GM18507 (cell line): ENCODE measurements at places on chromosomes 6 and 20.

- DNase-seq, result no peak
These were observed 26.7 kb upstream of the TTPAL start for GRCh38 chr20:44448753-44449546.

GRCh38 chr20:23639490-23639958 lies 1.8 kb upstream of the CST3 start:
- DNase-seq, result no peak

GRCh38 chr6:137625808-137626207 lies 131.6 kb upstream of the OLIG3 start:
- DNase-seq, result no peak

DNA sequence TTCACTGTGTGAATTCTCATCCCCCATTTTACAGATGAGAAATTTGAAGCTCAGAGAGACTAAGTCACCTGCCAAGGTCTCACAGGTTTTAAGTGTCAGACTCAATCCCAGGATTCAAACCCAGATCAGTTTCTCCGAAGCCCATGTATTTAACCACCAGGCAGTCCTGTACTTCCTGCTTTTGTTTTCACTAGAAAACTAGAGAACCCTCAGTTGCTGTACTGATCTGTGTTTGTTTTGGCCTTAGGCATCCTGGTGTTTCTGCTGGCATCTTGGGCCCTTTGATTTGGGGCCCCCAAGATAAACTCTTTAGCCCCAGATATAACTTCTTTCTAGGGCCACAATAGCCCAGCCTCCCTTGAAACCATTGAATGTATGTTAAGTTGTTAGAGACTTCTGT lies 36.5 kb downstream of the PPP1R16B start:
- no peak for DNase-seq

- DNase-seq, result no peak
These were observed 532.8 kb downstream of the QKI start for GRCh38 chr6:163947276-163947675.

DNA sequence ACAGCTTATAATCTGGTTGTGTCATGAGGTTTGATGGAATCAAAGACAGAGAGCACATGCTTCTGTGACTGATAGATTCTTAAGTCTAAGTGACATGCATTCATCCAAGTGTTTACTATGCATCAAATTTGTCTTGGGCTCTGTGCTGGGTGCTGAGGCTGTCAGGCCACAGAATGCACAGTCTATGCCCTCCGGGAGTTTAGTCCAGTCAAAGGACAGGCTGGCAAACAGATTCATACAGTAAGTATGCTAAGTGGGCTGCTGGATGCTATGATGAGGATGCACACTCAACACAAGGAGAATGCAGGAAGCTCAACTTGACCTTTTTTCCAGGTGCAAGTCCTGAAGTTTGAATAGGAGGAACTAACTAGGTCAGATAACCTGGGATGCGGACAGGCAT lies 146.7 kb downstream of the UST start:
- DNase-seq, result no peak

- no peak for DNase-seq
These were observed 563.3 kb upstream of the MAP3K7 start for GRCh38 chr6:91149956-91150705.

- DNase-seq, result no peak
These were observed 202.4 kb downstream of the LY86 start for GRCh38 chr6:6790891-6791290.

GRCh38 chr20:62157387-62158087 lies 14.0 kb downstream of the SS18L1 start:
- DNase-seq, result no peak

DNA sequence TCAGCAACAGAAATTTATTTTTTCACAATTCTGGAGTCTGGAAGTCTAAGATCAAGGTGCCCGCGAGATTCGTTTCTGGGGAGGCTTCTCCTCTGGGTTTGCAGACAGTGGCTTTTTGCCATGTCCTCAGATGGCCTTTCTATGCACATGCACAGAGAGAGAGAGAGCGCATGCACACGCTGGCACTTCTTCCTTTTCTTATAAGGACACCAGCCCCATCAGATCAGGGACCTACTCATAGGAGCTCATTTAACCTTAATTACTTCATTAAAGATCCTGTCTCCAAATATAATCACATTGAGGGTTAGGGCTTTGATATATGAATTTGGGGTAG lies 260.7 kb upstream of the PLCB4 start:
- no peak for DNase-seq

- no peak for DNase-seq
These were observed 168.8 kb upstream of the GRIK2 start for GRCh38 chr6:101224751-101225150.

DNA sequence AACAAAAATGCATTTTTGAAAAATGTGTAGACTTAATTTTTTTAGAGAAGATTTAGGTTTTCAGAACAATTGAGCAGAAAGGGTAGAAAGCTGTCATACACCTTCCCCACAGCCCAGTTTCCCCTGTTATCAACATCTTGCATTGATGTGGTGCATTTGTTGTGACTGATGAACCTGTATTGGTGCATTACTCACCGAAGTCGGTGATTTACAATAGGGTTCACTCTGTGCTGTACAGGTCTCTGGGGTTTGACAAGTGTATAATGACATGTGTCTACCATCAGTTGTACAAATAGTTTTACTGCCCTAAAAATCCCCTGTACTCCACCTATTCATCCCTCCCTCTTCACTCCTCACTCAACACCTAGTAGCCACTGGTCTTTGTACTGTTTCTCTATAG lies 23.8 kb upstream of the ADIG start:
- DNase-seq, result no peak

- DNase-seq, result no peak
These were observed 121.3 kb upstream of the NHSL1 start for GRCh38 chr6:138620630-138621029.

GRCh38 chr6:14254505-14254904 lies 136.9 kb downstream of the CD83 start:
- DNase-seq, result peak; percentile 25

- no peak for DNase-seq
These were observed 25.0 kb upstream of the DEFB125 start for GRCh38 chr20:62487-62886.

GRCh38 chr6:155782320-155782731 lies 326.7 kb upstream of the NOX3 start:
- DNase-seq, result no peak

GRCh38 chr20:6051505-6051904 lies 2.4 kb downstream of the LRRN4 start:
- no peak for DNase-seq

- no peak for DNase-seq
These were observed 154.4 kb upstream of the STMND1 start for GRCh38 chr6:16947375-16948015.

DNA sequence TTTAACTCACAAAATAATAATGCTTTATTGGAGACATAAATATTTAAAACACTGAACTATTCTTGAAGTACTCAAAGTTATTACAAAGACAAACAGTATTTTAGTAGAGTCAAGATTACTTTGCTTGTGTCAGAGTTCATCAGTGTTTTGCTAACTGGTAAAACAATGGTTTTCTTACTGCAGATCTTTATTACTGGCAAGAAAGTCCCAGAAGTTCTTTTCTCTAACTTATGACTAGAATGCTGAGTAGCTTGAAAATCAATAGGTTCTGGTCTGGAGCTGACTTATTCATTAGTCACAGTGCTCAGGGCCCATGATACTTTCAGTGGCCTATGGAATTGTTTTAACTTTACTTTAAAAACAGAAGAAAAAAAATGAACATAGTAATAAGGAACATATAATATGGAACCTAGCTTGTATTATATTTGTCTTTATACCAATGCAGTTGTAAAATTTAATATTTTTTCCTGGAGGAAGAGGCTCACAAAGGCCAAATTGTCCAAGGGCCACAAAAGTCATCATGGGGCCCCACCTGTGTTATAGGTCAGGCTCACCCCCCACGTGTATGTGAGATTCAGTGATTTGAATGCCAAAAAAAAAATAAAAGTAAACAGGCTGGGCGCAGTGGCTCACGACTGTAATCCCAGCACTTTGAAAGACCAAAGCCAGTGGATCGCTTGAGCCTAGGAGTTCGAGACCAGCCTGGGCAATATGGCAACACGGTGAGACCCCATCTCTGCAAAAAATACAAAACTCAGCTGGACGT lies 53.3 kb downstream of the PLEKHG1 start:
- DNase-seq, result no peak

- no peak for DNase-seq
These were observed 115.7 kb downstream of the RWDD2A start for GRCh38 chr6:83308833-83309232.

GRCh38 chr20:1897541-1897940 lies 2.3 kb downstream of the SIRPA start:
- no peak for DNase-seq

DNA sequence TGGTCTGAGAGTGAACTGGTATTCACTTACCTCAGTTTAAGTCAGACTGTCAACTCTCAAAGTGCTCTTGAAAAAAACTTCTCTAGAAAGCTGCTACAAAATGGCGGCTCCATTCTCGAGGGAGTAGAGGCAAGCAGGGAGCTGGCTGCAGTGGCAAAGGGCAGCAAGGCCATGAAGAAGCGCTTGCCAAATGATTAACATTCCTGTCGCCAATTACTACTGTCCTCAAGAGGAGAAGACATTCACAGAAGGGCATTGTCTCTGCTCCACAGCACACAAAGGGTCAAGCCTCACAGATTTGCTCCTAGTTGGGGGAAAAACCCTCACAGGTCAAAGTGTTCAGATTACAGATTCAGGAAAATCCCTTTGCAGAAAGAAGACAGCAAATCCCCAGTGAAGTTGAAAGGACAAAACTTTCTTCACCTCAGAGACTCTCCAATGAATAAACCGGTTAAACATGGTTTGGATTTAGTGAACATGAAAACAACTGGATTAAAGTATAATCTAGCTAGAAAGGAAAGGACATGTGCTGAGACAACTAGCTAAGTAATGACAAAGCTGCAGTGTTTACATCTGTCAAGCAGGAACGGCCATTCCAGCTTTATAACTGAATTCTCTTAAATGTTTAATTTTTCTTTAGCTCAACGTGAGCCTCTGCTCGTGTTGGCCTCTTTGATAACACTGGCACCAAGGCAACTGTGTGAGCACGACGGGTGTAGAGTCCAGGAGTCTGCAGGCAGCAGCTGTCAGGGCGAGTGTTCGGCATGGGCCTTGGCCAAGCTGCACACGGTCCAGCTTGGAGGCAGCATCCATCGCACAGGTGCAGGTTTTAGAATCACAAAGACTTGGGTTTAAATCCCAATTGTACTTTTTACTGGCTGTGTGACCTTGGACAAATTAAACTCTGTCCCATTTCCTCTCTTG lies 37.6 kb downstream of the NR2E1 start:
- DNase-seq, result no peak
